ENCODE measurements at places on chromosomes 1 and 21.

GRCh38 chr1:227543283-227544066 lies 19.9 kb upstream of the ZNF678 start:
- no peaks in the 10 kb centered on the region for H3K36me3 ChIP-seq
- DNase-seq: no peak
- peak overlapping the region; percentile 52 for H3K4me3 ChIP-seq

DNA sequence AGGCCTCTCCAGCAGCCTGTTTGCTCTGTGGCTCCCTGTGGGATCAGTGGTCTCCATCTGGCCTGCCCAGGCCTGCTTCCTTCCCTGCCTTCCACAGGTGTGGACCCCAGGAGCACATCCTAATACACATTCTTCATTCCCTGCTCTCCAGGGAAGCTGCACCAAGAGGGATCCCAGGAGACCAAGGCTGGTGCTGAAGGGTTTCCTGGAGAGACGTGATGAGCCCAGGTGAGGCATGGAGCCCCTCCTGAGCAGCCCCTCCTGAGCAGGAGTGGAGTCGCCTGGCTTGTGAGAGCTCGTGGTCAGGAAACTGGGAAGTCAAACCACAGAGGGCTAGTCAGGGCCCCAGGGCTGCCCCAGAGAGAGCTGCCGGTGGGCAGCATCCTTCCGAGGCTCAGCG lies 561.4 kb downstream of the MATN1 start:
- no peak overlapping the region for H3K4me3 ChIP-seq
- peaks cover 28% of the 10 kb centered on the region for H3K4me1 ChIP-seq
- H3K27ac ChIP-seq: no peak overlapping the region
- no peaks in the 10 kb centered on the region for H3K36me3 ChIP-seq
- no peaks in the 10 kb centered on the region for H3K27me3 ChIP-seq
- DNase-seq: no peak

DNA sequence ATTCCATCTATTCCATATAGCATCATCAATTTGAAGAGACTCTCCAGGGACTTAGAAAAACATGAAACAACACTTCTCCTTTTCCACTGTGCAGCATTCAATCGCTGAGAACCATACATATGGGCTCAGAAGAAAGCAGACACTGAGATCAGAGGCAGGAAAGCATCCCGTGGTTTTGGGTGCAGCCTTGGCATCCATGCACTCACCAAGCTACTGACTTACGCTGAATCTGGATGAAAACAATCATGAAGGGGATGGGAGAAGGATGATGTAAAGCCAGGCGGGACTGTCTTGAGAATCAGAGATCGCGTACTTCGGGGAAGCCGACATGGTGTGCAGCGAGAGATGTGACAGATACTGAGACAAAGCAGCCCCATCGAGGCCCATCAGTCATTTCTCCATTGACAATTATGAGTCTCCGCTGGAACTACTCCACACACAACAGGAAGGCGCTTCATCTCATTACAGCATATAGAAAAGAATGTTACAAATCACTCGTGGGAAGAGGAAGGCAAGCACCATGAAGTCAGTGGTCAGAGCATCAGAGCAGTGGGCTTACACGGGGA lies 2.3 kb upstream of the TIAM1 start:
- H3K27me3 ChIP-seq: no peaks in the 10 kb centered on the region
- H3K36me3 ChIP-seq: no peaks in the 10 kb centered on the region
- H3K4me3 ChIP-seq: no peak overlapping the region
- no peak for DNase-seq
- H3K4me1 ChIP-seq: peaks cover 23% of the 10 kb centered on the region

DNA sequence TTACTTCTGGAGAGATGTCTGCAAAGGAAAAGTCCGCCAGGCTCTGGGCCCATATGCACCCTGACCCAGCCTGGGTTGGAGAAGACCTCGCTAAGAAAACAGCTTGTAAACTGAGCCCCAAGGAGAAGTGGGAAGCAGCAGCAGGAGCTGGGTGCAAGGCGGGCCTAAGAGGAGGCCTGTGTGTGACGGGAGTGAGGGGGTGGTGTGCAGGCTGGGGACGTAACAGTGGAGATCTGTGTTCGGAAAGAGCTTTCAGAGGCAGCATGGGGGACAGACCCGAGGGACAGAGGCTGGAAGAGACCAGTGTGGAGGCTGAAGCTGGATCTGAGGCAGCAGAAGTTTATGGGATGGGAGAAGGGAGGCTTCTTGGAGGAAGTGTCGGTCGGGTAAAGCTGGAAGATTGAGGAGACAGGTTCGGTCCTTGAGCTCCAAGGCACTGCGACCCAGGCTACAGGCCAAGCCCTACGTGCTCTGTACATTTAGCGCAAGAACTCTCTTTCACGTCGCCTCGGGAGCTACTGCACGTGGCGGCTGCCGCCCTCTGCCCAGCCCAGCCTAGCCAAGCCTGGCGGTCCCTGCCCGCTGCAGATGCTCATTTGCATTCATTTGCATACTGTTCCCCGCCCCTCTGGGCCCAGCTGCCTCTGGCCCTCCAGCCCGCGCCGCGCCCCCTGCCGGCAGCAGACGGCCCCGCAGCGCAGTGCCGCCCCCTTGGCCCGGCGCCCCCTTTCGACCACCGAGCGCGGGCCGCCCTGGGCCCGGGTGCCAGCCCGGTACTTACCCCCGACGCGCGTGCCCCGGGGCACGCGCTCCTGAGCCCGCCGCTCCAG lies 6.3 kb downstream of the HPCA start:
- H3K4me1 ChIP-seq: peaks cover 11% of the 10 kb centered on the region
- peaks cover 59% of the 10 kb centered on the region for H3K27me3 ChIP-seq
- H3K36me3 ChIP-seq: no peaks in the 10 kb centered on the region
- DNase-seq: peak; percentile 92
- H3K27ac ChIP-seq: no peak overlapping the region

GRCh38 chr21:39175154-39175553 lies 8.1 kb downstream of the PSMG1 start:
- peaks cover 56% of the 10 kb centered on the region for H3K36me3 ChIP-seq
- no peak overlapping the region for H3K4me3 ChIP-seq
- no peak overlapping the region for H3K27ac ChIP-seq
- no peaks in the 10 kb centered on the region for H3K4me1 ChIP-seq

DNA sequence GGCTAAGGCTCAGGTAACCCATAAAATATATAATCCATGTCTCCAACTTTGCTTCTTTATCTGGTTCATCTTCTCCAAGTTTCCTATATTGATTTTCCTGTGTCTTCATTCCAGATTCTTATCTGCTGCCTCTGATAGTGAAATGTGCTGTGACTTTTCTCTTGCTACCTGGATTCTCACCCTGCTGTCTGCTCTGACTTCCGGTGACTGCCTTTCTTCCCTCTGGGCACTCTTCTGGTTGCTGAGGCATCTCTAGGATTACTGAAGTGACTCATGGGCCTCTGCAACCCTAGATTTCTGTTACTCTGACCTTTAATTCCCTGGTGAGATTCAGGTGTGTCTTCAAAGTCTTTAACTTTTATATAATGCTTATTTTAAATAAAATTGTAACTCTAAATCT lies 46.9 kb downstream of the GIPC2 start:
- peaks cover 10% of the 10 kb centered on the region for H3K4me1 ChIP-seq
- H3K36me3 ChIP-seq: no peaks in the 10 kb centered on the region
- no peaks in the 10 kb centered on the region for H3K27me3 ChIP-seq

- H3K36me3 ChIP-seq: no peaks in the 10 kb centered on the region
- H3K27me3 ChIP-seq: peaks cover 17% of the 10 kb centered on the region
- H3K4me1 ChIP-seq: peaks cover 32% of the 10 kb centered on the region
- no peak overlapping the region for H3K27ac ChIP-seq
- no peak for DNase-seq
Observed at GRCh38 chr1:234476172-234476571, 2.8 kb downstream of the TARBP1 start.

DNA sequence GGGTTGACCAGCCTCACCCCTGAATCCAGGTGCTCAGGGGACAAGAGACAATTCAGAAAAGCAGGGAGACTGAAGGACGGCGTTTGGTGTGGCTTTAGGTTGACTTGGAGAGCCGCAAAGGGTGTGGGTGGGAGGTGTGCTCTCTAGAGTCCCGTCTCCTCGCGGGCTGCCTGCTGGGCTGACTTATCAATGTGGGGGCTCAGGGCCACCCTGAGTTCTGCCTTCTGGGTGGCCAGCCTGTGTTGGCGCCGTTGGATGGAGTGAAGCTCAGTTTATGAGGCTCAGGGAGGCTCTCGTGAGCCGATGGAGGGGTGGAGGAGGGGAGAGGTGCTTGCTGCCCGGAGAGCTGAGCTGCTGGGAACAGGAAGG lies 13.0 kb downstream of the GPR137B start:
- H3K4me3 ChIP-seq: no peak overlapping the region
- H3K27ac ChIP-seq: peak overlapping the region; percentile 54
- peaks cover 8% of the 10 kb centered on the region for H3K4me1 ChIP-seq
- H3K36me3 ChIP-seq: no peaks in the 10 kb centered on the region
- DNase-seq: no peak

- H3K4me3 ChIP-seq: no peak overlapping the region
- peaks cover 39% of the 10 kb centered on the region for H3K4me1 ChIP-seq
- no peaks in the 10 kb centered on the region for H3K27me3 ChIP-seq
- H3K27ac ChIP-seq: no peak overlapping the region
- H3K36me3 ChIP-seq: peaks cover 12% of the 10 kb centered on the region
Observed at GRCh38 chr1:40715491-40716059, 24.1 kb downstream of the NFYC start.

DNA sequence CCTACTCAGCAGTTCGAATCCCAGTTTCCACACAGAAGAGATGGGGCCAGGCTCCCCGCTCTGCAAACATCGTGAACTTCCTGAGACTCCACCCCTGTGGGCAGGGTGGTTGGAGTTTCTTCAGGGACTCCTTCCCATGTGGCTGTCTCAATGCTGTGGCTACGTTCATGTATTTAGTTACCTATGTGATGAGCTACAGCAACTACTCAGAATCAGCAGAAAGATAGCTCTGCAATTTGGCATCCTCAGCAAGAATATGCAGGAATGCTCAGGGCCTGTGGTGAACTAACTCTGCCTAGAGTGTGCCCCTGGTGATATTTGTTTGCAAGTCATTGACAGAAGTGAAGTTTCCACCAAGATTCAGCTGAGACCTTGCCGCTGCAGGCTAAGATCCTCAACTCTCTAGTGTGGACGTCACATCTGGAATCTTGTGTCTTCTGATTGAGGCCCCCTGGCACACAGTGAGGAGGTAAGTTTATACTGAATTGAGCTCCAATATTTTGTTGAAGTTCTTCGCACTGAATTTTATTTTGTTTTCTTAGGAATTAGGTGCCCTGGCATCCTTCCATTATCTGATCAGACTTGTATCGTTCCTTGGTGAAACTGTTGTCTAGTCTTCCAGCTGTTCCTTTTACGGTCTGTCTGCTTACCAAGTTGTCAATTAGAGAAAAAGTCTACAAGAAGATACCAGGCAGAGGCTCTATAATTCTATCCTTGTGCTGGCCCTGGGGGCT lies 8.2 kb upstream of the GLRX2 start:
- H3K4me3 ChIP-seq: peak overlapping the region; percentile 16
- H3K36me3 ChIP-seq: no peaks in the 10 kb centered on the region
- DNase-seq: peak; percentile 26
- peaks cover 36% of the 10 kb centered on the region for H3K4me1 ChIP-seq

DNA sequence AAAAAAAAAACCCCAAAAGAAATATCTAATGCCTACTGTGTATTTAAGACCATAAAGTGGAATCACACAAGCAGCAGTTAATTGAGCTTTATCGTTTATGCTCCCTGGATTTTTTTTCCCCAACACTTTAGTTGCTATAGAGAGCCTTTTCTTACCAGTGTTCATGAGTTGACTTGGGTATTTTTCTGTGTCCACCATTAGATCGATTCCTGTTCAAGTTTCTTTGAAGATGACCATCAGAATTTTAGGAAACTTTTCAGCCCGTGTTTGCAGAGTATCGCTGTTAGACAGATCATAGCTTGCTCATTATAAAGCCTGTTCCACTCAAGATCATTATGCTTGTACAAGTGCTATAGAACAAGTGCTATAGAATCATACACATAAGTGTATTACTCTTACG lies 1.5 kb downstream of the RALGPS2 start:
- peaks cover 7% of the 10 kb centered on the region for H3K36me3 ChIP-seq
- H3K27me3 ChIP-seq: no peaks in the 10 kb centered on the region
- no peak for DNase-seq
- peak overlapping the region; percentile 88 for H3K4me3 ChIP-seq

DNA sequence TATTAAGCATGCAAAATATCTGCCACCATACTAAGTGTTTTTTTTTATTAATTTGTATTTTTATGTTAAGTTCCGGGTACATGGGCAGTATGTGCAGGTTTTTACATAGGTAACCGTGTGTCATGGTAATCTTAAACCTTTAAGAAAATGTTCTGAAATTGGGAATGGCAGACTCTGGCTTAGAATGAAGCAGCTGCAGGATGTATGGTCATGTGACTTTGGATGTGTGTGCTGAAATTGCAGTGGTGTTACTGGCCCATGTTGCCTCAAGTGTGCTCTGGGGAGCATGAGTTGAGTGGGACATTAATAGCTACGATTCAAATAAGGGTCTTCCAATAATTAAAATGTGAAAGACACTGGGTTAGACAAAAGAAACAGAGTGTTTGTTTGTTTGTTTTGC lies 6.7 kb downstream of the GRIK1 start:
- H3K27me3 ChIP-seq: peaks cover 36% of the 10 kb centered on the region
- no peak for DNase-seq
- H3K27ac ChIP-seq: no peak overlapping the region
- H3K36me3 ChIP-seq: no peaks in the 10 kb centered on the region
- peaks cover 13% of the 10 kb centered on the region for H3K4me1 ChIP-seq
- H3K4me3 ChIP-seq: no peak overlapping the region
